ENCODE measurements at places on chromosomes 5 and 9. TPM values are rescaled to one million over a fixed set of nuclear protein-coding genes. Genes with fewer than 3 reads are reported as not detected.

GRCh38 chr5:61731267-61731945 is 399.3 kb downstream of the ZSWIM6 start:
- no peak for DNase-seq

DNA sequence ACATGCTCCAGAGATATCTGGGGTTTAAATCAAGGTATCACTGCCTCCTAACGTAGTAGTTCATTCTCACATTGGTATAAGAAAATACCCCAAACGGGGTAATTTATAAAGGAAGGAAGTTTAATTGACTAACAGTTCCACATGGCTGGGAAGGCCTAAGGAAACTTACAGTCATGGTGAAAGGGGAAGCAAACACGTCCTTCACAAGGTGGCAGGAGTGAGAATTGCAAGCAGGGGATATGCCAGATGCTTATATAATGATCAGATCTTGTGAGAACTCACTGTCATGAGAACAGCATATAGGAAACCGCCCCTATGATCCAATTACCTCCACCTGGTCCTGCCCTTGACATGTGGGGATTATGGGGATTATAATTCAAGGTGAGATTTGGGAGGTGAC is 1280.2 kb upstream of the C9orf72 start:
- no peak for DNase-seq

DNA sequence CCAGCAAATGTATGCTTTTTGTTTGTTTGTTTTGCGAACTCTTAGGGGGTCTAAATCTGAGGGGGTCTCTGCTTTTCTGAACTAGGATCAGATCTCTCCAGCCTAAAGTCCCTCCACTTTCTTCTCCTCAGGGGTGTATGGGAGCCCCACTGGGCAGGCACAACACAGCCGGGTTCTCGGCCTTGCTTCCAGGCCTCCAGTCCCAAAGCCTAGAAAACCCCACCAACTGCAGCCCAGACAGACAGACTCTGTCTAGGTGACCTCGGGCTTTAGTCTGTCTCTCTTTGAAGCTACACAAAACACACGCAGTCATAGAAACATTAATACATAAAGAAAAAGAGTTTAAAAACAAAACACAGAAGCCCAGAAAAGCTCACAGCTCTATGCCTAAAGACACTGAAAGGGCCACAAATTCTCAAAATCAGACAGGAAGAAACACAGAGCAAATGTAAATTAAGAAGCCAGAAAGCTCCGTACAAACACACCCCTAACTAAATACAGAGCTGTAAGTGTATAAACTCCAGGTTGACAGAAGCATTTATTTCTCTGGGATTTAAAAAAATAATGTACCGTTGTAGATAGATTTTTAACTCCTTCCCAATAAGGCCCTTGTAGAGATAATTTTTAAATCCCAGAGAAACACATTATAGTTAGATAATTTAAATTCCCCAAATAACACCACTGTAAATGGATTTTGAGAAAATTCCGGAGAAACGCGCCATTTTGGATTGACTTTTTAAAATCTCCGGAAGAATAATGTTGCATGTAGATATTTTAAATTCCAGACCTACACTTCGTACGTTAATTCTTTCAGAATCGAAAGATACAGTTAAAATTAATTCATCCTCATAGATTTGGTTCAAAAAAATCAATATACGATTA is 2.0 kb downstream of the PITX1 start:
- no peak for DNase-seq

DNA sequence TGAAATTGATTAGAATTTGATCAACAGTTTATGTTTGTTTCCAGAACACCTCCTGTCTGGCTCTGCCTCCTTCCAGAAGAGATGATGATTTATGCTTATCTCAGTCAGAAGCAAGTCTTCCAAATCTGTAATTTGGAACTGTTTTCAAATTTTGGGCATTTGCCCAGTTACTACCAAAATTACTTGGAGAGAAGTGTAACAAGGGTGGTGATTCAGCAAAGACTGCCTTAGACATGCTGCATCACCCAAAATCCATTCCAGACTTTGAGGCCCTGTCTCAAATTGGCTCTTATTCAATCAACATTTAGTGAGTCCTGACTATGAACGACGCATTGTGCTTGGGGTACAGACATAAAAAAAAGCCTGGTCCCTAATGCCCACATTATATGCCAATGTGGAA is 89.4 kb downstream of the SH3TC2 start:
- DNase-seq = no peak

GRCh38 chr9:84785792-84786547 is 116.4 kb downstream of the NTRK2 start:
- no peak for DNase-seq

DNA sequence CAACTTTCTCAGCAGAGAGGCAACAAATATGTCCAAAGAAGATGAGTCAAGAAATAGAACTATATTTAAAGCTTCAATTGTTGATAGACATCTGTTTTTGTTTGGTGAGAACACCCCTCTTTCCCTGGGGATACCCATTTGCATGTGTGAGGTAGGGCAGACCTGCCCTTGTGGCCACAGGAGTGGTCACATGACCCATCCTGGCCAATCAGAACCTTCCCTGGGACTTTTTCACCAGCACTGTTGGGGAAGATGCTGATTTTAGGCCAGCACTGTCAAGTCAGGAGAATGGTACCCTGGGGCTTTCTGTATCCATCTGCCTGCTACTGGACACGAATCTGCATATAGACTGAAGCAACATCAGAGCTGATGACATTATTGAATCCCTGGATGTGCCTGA is 211.2 kb downstream of the CDK5RAP2 start:
- DNase-seq = no peak

DNA sequence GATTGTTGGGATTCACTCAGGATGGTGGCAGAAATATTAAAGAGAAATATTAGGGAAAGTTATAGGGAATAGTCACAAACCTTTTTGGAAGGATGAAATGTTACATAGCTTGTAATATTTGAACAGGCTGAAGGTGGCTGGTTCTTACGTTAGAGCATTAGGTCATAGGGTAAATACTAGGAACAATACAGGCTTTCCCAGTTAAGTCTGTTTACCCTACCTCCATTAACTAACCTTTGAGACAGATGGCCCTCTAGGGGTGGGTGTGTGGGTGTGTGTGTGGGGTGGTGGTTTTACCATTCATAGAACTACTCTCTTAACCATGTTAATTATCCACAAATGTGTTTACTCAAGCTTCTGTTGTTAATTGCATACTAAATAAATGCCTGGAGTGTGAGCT is 94.3 kb upstream of the STK32A start:
- no peak for DNase-seq

- DNase-seq = peak; percentile 24
Observed at GRCh38 chr5:139105621-139106071, 92.5 kb downstream of the SIL1 start.

DNA sequence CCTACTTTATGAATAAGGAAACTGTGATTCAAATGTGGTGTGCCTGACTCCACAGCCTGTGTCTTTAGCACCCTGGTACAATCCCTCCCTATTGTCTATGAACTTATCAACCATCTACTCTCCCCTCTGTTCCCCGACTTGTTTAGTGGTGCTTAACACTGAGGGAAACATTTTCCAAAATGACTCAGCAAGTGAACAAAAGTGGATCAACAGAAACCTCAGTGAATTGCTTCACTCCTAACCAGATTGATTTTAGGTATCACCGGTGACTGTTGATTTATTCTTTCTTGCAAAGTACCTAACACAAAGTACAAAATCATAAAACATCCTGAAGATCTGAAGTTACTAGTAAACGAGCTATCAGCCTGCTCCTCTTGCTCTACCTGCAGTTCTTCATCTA is 42.1 kb upstream of the RAPGEF6 start:
- no peak for DNase-seq

- DNase-seq = no peak
Observed at GRCh38 chr5:167036585-167036984, 1254.9 kb upstream of the WWC1 start.

- no peak for DNase-seq
Observed at GRCh38 chr9:133700819-133701320, 37.3 kb downstream of the SARDH start.

DNA sequence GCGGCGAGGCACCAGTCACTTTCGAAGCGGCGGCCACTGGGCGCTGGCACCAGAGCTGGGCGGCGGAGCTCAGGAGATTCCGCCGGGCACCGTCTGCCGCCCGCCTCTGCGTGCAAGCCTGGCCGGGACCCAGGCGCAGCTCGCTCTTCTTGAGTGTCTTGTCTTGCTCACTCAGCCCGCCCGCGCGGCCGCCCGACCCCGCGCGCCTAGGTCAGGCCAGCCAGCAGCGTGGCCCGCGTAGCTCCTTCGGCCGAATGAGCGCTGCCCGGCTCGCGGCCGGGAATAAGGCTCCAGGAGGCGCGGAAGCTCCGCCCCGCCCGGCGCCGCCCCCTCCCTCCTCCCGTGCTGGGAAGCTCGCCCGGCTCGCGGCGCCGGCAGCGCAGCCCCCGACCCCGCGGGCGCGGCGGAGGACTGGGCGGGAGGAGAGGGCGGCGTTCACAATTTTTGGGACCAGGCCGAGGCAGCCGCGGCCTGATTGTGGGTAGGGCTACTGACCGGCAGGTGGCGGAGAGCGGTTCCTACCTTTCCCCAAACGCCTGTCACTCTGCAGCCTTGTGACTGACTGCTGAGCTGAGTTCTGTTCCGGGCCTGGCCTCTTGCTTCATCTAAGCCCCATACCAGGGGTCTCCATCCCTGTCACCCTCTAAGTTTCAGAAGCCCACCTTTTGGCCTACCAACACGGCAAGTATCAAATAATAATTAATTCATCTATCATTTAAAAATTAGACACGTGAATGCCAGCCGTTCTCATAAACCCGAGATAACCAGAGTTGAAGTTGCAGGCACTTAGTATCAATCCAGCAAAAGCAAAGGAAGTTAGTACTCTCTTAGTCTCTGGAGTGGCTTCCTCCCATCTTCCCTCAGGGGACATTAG is at the start of gene HBEGF:
HBEGF (minus strand) TSS at position 256 of the 874 bp plus-strand sequence. CDS start 275 bp downstream, outside the sequence.
- peak; percentile 15 for DNase-seq

- peak; percentile 32 for DNase-seq
Observed at GRCh38 chr5:37875051-37875787, 35.4 kb upstream of the GDNF start.

GRCh38 chr9:69136779-69137178 is 37.3 kb upstream of the TJP2 start:
- DNase-seq = no peak

- no peak for DNase-seq
Observed at GRCh38 chr5:104987074-104987473, 1424.5 kb upstream of the NUDT12 start.

DNA sequence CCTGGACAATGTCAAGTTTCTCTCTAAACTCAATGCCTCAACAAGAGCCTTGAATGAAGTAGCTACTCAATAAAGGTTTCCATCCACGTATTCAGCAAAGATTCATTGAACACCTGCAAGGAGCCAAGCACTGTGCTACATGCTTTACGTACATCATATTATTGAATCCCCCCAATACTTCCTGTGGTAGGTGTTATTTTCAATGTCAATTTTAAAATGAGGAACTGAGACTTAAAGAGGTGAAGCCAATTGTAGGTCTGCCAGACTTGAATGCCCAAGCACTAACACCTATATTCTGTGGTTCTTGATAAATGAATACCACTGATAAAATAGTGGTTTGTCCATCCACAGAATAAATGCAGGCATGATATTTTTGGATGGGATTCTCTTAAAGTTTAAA is 162.3 kb downstream of the DRD1 start:
- DNase-seq = no peak

- no peak for DNase-seq
Observed at GRCh38 chr9:135230817-135231520, 143.5 kb downstream of the OLFM1 start.

DNA sequence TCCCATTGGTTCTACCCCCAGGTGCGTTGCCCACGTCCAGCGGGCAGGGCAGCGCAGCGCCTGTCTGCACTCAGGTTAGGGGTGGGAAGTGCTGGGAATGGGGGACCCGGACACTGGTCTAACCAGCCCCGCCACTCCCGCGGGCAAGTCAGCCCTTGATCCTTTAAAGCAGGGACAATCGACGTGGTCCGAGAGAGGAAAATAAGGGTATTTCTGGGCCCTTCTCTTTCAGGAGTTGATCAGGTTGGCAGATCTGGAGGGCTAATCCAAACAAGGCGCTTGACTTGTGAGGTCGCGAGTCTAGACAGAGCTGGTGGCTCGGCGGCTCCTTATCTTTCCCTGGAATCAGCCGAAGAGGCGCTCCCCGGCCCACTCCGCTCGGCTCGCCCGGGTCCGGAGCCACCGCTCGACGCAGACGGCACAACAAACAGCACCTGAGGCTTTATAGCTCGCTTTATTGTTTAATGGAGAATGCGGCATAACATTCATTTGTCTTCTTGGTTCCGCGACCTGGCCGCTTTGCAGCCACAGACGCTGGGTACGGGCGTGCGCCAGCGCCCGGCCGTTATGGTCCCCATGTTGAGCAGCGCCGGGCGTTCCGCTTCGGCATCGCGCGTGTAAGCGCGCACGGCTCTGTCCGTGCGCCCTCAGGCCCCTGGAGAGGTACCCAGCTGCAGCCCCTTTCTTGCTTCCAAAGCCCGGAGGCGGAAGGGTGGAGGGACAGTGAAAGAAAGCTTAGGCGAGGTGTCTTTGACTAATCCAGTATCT is 15.8 kb downstream of the ISL1 start:
- no peak for DNase-seq

GRCh38 chr5:159189310-159189709 is 20.0 kb downstream of the RNF145 start:
- no peak for DNase-seq

GRCh38 chr9:19788614-19789271 is at the start of gene SLC24A2:
TSS of gene SLC24A2 (minus strand) at chr9:19789037.
- no peak for DNase-seq

- no peak for DNase-seq
Observed at GRCh38 chr9:71490810-71491209, 277.5 kb downstream of the CEMIP2 start.

GRCh38 chr5:32071351-32071944 is 102.7 kb downstream of the GOLPH3 start:
- DNase-seq = no peak

DNA sequence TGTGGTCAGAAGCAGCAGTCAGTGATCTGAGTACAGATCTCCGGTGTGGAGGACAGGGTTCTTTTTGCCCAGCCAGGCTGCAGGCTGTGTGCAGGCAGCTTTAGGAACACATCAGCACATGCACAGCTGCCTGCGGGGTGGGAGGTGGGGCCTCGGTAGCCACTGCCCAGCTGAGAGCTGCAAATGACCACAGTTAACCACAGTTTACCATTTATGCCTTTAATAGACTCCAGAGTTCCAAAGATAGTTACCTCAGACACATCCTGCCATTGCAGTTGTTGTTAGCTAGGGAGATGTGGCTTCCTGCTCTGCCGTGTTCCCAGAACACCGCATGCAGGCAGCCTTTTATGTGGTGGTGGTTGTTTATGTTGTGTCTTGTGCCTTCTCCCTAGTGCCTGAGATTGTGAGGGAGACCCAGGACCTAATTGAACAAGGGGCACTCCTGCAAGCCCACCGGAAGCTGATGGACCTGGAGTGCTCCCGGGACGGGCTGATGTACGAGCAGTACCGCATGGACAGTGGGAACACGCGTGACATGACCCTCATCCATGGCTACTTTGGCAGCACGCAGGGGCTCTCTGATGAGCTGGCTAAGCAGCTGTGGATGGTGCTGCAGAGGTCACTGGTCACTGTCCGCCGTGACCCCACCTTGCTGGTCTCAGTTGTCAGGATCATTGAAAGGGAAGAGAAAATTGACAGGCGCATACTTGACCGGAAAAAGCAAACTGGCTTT is 10.2 kb downstream of the EXOC3 start:
- no peak for DNase-seq

Gene SH3PXD2B
- total RNA-seq = 30.7 TPM

Gene GABRA6
- total RNA-seq = not detected

Gene ACER2
- total RNA-seq = 3.8 TPM

Gene NOTCH1
- 47.7 TPM for total RNA-seq

Gene GAS1
- total RNA-seq = 97.8 TPM

Gene TEK
- 10.4 TPM for total RNA-seq

Gene TLX3
- not detected for total RNA-seq

Gene TMEM245
- 37.2 TPM for total RNA-seq

All from skin of body (tissue), 3 donors.